HCT116 (cell line): ENCODE measurements at places on chromosomes 4 and X. TPM values are rescaled to one million over a fixed set of nuclear protein-coding genes. Genes with fewer than 3 reads are reported as not detected.

DNA sequence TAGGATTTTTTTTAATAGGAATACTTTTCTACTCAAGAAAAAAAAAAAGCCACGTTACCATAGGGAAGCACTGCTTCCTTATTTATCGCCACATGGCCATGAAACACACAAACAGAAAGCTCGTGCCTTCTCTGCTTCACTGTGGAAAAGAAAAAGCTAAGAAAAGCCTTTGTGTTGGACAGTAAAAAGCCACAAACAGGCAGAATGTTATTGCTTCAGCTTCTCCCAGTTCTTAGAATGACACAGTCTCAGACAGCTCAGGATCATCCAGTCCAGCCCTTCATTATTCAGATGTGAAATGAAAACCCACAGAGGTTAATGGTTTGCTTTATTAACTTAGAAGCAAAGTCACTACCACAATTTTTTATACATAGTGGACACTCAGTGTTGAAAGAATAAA lies 181.6 kb upstream of the NOCT start:
- H3K27ac ChIP-seq: no peak overlapping the region
- H3K4me1 ChIP-seq: no peaks in the 10 kb centered on the region
- H3K27me3 ChIP-seq: no peaks in the 10 kb centered on the region
- no peak for DNase-seq
- no peak overlapping the region for H3K4me3 ChIP-seq

DNA sequence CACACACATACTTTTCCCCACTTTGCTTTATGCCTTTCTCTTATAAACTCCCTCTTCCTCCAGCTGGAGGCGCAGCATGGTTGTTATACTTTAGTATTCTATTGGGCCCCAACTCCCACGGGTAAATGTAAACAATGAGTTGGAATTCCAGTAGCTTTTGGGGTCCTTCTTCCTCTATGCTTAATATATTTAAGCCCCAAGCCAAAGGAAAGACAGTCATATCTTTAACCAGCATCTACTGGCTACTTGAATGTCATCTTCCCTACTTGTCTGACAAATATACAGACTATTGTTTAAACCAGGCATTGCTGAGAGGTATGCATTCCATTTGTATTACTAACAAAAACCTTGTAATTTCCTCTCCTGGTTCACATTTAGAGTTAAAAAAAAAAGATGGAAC lies 72.9 kb downstream of the WDR19 start:
- no peak overlapping the region for H3K4me3 ChIP-seq
- H3K4me1 ChIP-seq: 0 out of 2 replicates have a peak, but pooled peaks cover 6% of the 10 kb centered on the region
- no peaks in the 10 kb centered on the region for H3K27me3 ChIP-seq
- H3K36me3 ChIP-seq: no peaks in the 10 kb centered on the region
- no peak for DNase-seq
- no peak overlapping the region for H3K27ac ChIP-seq

The PCDH7 gene
- 65.9 TPM for total RNA-seq

The TMEM144 gene
- 12.9 TPM for total RNA-seq

The SLC6A14 gene
- 0.05 TPM for total RNA-seq

The RAB9B gene
- total RNA-seq: 0.05 TPM

The TNIP3 gene
- total RNA-seq: not detected
